ENCODE measurements at places on chromosomes 5 and 9.

DNA sequence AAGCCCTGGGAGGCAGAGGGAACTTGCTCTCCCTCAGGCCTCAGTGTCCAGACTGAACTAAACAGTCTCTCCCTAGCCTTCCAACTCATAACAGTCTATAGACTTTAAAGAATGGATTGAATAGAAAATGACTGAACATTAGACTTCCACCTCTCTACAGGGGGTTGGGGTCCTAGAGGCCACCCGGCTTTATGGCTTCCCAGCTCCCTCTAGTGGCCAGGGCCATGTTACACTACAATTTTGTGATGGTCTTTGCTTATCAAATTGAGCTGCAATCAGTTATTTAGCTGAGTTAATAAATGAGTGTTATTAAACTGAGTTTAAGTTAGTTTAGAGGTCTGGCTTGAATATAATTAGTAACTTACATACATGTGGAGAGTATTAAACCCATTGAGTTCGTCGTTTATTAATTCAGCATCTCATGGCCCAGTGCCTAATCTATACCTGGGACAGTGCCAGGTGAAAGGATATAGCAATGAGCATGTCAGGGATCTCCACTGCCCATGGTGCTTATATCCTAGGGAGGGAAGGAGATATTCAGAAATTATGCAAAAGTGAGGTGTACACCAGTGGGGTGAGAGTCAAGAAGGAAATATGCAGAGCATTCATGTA is 105.2 kb downstream of the SH3TC2 start:
- DNase-seq = no peak

DNA sequence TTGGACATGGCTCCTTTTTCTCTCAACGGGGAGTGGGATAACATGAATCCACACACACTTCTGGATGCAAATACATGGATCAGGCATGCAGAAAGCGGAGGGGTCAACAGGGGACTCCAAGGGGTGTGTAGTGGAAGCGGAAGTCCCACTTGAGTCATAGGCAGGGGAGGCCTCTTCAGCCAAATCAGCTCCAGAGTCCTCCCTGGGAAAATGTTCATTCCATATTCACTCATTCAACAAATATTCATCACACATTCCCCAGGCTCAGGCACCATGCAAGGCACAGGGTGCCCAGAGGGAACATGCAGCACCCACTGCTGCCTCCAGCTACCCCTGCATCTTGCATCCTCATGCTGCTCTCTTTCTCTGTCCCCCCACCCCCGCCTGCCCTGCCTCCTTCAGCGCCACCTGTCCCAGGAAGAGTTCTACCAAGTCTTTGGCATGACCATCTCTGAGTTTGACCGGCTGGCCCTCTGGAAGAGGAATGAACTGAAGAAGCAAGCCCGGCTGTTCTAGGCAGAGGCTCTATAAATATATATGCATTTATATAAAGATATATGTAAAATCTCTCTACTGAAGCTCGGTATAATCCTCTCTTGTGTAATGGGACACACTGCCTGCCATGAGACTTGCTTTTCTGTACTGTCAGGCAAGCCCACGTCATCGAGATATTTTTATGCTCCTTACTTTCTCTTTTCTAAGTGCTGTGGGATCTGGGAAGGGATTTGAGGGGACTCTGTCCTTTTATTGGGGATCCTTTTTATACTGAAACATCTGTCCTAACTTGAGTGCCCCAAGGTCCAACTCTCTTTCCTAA is 13.6 kb upstream of the AFAP1L1 start:
- no peak for DNase-seq

DNA sequence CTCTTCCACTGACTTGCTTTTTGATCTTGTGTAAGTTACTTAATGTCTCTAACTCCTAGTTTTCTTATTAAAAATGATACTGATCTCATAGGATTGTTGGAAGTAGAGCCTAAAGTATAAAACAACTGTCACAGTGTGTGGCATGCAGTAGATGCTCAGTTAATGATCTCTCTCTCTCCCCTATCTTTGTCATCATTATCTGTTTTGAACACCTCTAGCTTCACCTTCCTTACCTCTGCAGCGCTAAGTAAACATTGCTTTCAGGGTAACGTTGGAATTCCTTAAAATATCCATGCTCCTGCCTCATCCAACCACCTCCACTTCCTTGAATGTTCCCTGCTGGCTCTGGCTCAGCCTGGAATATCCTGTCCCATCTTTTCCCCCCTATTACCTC is 110.4 kb downstream of the RGS3 start:
- no peak for DNase-seq

- no peak for DNase-seq
Observed at GRCh38 chr5:56803894-56804293, 11.5 kb upstream of the MAP3K1 start.

- peak; percentile 33 for DNase-seq
Observed at GRCh38 chr5:75617736-75618352, 6.6 kb downstream of the ANKDD1B start.

DNA sequence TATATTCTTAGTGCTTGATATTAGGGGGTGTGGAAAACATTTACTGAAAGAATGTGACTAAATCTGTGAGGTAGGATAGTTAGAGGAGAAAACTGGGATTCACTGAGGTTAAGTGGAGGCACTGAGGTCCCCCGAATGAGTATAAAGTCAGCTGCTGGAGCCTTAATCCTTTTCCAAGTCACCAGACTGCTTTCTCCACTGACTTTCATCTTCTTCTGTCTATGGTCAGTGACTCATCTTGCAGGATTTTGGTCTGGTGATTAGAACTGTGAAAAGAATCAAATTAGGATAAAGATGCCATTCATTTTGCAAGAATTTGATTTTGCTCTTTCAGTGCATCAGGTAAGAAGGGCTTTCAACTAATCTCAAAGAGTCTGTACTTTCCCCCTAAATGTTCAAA is 89.3 kb upstream of the ALDH1A1 start:
- no peak for DNase-seq

GRCh38 chr9:21974722-21975409 is 19.3 kb downstream of the CDKN2A start:
- DNase-seq = peak; percentile 57

Data from large intestine (tissue), 12 donors.